ENCODE measurements at places on chromosomes 5 and 9.

GRCh38 chr5:53219610-53220009 is 110.1 kb upstream of the MOCS2 start:
- no peak for DNase-seq

DNA sequence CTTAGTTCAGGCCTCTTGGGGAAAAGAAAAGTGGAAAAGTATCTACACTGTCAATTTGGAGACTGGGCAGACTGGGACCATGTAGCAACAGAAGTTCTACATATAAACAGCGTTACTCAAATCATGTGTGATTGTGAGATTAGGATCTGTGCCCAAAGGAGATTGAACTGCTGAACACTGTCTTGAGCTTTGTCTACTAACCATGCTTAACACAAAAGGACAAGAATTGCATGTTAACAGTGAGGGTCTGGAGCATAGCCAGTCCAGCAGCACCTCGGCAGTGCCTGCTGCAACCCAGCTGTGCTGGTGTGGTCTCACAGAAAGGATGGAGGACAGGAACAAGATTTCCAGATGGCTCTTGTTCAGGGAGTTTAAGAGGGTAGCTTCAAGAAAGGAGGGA is 5.7 kb downstream of the PAM start:
- no peak for DNase-seq

GRCh38 chr5:79800979-79801827 is 111.6 kb downstream of the CMYA5 start:
- DNase-seq: no peak

GRCh38 chr5:145027286-145027685 is 807.9 kb downstream of the PRELID2 start:
- DNase-seq: no peak

DNA sequence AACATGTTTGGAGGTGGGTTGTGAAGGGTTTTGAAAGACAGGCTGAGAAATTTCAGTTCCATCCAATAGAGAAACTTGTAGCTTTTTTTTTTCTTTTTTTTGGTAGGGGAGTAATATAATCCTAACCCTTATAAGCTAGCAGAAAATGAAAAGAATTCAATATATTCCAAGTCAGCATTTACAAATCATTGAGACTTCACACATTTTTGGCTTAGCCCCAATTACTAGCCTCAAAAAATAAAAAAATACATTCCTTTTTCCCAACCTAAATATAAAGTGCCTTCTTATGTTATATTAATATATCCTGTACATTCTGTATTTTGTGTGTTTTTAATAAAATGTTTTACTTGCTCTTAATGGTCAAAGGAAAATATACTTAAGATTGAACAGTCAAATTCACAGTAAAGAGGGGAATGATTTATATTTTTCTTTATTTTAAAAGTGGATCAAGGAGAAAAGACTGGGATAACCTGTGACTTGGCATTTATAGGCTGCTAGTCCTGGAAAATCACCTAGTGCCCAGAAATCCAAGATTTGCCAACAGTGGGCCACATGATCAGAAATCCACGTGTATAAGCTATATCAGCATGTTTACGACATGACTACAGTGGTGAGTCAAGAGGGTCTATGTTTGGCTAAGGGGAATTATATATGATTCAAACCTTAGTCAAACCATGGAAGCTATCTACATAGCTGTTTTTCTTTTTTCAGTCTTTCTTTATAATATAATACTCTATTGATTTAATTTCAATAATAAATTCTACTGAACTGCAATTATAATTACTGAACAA is 14.5 kb downstream of the HACD4 start:
- no peak for DNase-seq

- DNase-seq: no peak
Measured at GRCh38 chr9:27599102-27599869, 26.0 kb upstream of the C9orf72 start.

- no peak for DNase-seq
Measured at GRCh38 chr9:129322022-129322621, 144.1 kb upstream of the IER5L start.

- no peak for DNase-seq
Measured at GRCh38 chr9:8799206-8799605, 999.6 kb upstream of the DMAC1 start.

DNA sequence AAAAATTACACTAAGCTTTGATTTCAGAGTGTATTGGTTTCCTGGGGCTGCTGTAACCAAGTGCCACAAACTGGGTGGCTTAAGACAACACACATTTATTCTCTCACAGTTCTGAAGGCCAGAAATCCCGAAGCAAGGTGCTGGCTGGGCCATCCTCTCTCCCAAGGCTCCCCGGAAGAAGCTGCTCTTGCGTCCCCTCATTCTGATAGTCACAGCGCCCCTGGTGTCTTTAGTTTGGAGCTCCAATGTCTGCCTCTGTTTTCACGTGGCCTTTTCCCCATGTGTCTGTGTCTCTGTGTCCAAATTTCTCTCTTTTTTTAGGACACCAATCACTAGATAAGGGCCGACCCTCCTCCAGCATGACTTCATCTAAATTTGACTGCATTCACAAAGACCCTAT is 56.7 kb downstream of the ROPN1L start:
- DNase-seq: no peak

DNA sequence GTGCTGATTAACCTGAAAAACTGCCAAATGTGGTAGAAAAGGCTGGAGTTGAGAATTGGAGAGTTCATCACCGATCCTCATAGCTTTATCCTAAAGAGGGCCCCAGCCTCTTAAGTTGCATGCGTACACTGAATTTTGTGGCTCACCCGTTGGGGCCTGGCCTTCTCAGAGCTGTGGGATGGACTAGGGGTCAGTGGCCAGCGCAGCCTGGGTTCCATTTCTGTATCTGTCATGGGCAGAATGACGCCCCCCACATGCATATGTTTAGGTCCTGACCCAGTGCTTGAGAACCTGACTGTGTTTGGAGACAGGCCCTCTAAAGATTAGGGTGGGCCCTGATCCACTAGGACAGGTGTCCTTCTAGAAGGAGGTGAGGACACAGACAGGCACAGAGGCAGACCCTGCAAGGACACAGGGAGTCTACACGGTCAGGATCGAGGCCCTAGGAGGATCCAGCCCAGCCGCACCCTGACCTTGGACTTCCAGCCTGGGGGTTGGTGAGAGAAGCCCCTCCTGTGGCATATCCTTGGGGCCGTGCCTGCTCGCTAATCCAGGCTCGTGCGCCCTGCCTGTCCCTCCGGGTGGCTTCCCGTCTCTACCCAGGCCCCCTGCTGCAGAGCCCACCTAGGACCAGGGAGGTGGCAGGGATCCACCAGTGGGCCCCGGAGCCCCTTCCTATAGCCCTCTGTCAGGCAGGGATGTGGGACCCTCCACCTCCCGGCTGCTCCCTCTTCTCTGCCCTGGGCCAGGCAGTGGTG is 32.2 kb downstream of the NDUFS6 start:
- DNase-seq: no peak

- no peak for DNase-seq
Measured at GRCh38 chr9:115650768-115651167, 502.8 kb upstream of the PAPPA start.

DNA sequence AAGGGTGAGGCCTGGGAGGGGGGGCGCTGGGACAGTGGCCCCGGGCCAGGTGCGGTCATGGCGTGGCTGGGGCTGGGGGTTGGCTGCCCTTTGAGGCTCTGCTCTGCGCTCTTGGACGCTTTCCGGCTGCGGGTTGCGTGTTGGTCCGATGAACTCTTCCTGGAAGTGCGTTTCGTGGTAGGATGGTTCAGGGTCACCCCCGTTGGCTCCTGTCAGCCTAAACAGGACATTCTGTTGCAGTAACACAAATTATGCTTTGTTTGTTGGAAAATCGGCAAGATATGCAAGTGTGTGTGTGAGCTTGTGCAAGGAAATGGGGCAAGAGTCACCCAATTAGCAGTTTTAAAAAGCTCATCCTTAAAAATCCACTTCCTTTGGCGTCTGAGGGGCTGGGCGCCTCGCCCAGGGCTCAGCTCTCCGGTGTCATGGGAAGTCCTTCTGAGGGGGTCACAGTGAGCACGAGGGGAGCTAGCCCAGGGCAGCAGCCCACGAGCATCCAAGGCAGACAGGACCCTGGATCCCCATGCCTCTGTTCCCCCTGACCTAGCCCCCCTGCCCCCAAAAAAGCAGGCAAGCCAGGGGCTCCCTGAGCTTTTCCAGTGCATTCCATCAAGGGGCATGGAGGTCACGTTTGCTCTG is 22.2 kb upstream of the RNU6ATAC start:
- no peak for DNase-seq

GRCh38 chr5:57513785-57514184 is 31.2 kb upstream of the ACTBL2 start:
- DNase-seq: no peak

GRCh38 chr9:120242116-120242811 is 337.7 kb downstream of the CDK5RAP2 start:
- DNase-seq: no peak

GRCh38 chr5:67014957-67015400 is 181.6 kb downstream of the CD180 start:
- DNase-seq: no peak

GRCh38 chr5:169826618-169827017 is 153.7 kb downstream of the INSYN2B start:
- no peak for DNase-seq

DNA sequence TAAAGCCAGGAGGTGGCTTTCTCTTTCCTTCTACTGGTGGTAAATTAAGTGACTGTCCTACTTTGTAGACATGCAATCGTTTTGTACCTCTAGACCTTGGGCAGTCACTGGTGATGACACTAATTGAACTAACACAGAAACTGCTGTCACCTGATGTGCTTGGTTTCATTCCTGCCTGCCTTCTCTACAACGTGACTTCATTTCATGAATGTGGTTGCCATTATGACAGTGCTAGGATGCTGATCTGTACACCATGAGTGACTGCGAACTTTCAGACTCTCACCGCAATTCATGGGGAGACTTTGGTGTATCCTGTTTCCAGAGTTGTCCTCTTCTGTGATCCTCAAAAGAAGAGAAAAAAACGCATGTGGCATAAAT is 47.5 kb downstream of the UBE2QL1 start:
- no peak for DNase-seq

- DNase-seq: no peak
Measured at GRCh38 chr9:110908894-110909293, 129.4 kb downstream of the LPAR1 start.

- DNase-seq: no peak
Measured at GRCh38 chr5:156367597-156367996, 40.6 kb downstream of the SGCD start.

DNA sequence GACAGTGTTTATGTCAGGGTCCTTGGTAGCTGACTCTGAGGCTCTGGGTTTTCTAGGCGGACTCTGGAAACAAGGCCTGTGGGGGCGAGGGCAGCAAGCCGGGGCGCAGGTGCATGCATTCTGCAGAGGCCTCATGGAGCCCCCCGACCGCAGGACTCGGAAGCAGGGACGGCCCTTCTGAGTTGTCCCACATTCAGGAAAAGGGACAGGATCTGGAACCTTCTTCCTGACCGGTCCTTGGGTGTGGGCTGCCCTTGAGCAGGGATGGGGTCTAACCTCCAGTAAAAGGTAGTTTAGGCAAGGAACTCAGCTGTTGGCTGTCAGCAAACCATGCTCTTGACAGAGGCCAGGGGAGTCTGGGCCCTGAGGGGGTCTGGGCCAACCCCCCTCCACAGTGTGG is 7.4 kb upstream of the COL5A1 start:
- no peak for DNase-seq

DNA sequence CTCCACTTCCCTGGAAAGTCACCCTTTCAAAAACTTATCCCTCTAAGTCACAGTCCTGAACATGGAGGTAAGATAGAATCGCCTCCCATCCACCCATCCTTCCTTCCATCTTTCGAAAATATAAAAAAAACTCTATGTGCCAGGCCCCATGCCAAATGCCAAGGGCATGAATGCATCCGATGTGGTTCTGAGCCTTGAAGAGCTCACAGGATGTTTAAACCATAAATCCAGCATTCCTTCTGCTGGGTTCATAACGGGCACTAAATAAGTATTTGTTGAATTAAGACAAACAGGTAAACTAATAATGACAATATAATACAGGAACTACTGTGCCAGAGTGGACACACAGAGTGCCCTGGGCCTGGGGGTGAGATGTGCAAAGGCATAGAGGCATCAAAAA is 147.3 kb downstream of the TTLL11 start:
- no peak for DNase-seq

GRCh38 chr5:57804007-57804444 is 321.4 kb upstream of the ACTBL2 start:
- no peak for DNase-seq

- no peak for DNase-seq
Measured at GRCh38 chr9:84419031-84419602, 78.6 kb upstream of the SLC28A3 start.

GRCh38 chr5:42309865-42310264 is 113.4 kb upstream of the GHR start:
- DNase-seq: no peak

DNA sequence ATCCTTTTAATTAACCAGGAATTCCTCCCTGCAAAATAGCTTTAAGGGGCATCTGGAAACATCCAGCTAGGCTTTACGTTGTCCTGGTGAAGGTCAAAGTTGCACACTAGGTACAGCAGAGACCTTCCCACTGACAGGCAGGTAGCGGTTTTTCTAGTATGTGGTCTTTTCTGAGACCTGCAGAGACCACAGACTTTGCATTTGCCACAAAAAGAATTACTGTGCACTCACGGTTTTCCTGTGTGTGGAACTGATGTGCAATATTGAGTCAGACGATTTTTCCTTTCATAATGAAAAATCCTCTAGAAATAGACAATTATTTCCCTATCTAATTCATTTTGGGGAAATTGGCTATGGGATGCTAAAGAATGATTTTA is 417.0 kb upstream of the ADAMTSL1 start:
- DNase-seq: no peak

- no peak for DNase-seq
Measured at GRCh38 chr5:56288873-56289601, 55.9 kb upstream of the ANKRD55 start.

- no peak for DNase-seq
Measured at GRCh38 chr5:157324237-157324636, 58.3 kb downstream of the CYFIP2 start.

- DNase-seq: no peak
Measured at GRCh38 chr5:54900984-54901725, 84.2 kb downstream of the ESM1 start.

DNA sequence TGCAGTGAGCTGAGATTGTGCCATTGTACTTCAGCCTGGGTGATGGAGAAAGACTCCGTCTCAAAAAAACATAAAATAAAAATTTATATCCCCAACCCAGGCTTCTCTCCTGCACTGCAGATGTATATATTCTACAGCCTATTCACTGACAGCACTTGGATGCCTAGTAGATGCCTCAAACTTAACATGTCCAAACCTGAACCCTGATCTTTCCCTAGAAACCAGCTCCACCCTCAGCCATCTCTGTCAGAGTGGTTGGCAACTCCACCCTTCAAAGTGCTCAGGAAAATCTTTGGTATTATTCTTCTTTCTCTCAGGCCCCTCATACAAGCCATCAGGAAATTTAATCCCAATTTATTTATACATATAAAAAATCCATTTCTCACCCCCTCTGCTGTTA is 36.9 kb upstream of the TXN start:
- no peak for DNase-seq

- DNase-seq: no peak
Measured at GRCh38 chr5:68778484-68778883, 315.3 kb upstream of the SLC30A5 start.

DNA sequence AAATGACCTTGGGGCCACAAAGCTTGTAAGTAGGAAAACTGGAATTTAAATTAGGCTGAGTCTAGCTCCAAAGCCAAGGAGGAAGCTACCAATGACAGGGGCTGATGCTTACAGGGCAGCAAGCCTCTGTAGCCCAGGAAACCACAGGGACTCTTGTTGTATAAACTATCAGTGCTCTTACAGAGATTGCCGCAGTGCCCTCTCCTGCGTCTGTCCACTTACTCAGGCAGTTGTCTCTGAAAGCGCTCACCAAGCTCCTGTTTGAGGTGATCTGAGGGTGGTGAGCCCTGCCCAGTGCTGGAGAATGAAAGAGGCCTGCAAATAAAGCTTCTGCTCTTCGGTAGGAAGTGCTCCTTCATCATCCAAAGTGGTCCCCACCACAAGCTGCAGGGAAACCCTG is 498.8 kb downstream of the ARHGEF28 start:
- DNase-seq: no peak

Measured in stimulated activated CD8-positive, alpha-beta memory T cell treated with anti-CD3 and anti-CD28 coated beads, Interleukin-2, amount 100 ng/mL, for 1 hour (primary cell).